ENCODE measurements at places on chromosomes 6 and 20.

- no peak for DNase-seq
These were observed 40.8 kb downstream of the ZFAND3 start for GRCh38 chr6:37860226-37860839.

- DNase-seq, result no peak
These were observed 78.5 kb downstream of the NFATC2 start for GRCh38 chr20:51463998-51464397.

DNA sequence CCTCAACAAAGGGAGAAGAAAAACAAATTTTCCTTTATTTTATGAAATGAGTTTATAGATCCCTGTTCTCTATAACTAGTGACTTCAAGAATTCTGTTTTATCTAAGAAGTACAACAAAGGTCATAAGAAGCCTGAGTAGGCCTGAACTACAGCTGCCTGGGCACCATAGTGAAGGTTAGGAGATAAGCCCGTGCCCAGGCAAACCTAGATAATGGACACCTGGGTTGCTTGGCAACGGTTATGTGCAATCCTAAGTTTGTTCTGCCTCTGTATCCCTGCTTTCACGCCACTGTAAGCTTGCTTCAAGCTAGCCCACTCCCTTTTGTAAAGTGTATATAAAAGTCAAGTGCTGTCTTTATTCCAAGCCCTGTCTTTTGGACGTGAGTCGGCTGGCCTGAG lies 23.2 kb downstream of the SCGN start:
- no peak for DNase-seq

- no peak for DNase-seq
These were observed 156.2 kb downstream of the QKI start for GRCh38 chr6:163570579-163571231.

- no peak for DNase-seq
These were observed 44.3 kb upstream of the IRF4 start for GRCh38 chr6:347232-347631.

DNA sequence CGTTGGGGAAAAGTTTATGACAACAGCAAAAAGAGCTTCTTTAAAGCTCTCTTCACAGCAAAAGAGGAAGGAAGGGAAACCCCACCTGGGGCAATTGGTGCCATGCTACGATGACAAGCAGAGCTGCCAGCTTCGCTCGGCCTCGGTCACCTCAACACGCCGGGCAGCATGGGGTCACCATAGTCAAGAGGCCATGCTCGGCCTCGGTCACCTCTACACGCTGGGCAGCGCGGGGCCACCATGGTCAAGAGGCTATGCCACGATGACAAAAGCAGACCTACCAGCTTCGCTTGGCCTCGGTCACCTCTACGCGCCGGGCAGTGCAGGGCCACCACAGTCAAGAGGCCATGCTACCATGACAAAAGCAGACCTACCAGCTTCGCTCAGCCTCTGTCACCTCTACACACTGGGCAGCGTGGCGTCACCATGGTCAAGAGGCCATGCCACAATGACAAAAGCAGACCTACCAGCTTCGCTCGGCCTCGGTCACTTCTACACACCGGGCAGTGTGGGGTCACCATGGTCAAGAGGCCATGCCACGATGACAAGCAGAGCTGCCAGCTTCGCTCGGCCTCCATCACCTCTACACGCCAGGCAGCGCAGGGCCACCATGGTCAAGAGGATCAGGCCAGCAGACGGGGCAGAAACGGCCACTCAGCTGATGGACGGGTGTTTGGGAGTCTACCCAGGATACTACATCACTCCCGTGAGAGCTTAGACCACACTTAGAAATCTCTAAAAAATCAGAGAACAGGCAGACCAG lies 12.1 kb downstream of the APMAP start:
- no peak for DNase-seq

- peak; percentile 48 for DNase-seq
These were observed 133.9 kb downstream of the ZDHHC14 start for GRCh38 chr6:157514659-157515496.

GRCh38 chr6:3244003-3244831 lies 14.5 kb upstream of the PSMG4 start:
- no peak for DNase-seq

DNA sequence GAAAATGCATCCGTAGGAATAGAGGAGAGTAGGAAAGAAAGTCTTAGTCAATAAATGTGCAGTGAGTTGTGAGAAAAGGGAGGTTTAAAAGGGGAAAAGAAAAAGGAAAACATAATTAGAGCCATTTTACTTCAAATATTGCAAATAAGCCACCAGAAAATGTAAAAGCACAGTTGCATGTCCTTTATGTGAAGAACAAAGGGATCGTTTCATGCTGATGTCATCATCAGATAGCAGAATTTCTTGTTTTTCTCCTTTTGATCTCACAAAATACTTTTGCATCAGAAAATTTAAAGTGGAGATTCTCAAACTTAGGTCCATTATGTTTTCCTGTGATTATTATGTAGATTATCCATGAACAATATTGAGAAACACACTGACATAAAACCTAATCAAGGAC lies 166.7 kb downstream of the HAO1 start:
- peak; percentile 28 for DNase-seq

DNA sequence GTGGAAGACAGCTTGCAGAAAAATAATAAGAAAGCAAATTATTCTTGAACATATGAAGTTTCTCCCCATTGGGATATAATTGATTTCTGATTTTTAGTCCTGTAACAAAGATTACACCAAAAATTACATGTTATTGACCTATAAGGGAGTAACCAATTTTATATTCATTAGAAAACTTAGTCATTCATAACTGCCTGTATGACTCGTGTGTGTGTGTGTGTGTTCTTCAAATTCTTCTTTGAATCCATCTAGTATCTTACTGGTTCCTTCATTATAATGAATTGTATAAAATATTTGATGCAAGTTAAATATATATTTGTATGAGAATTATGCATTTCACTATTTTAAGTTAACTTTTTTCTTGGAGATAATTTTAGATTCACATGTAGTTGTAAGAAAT lies 310.4 kb downstream of the HAO1 start:
- DNase-seq, result peak; percentile 12

GRCh38 chr6:56293781-56294180 lies 46.4 kb upstream of the COL21A1 start:
- no peak for DNase-seq

- DNase-seq, result no peak
These were observed 268.6 kb downstream of the ERMARD start for GRCh38 chr6:170019818-170020583.

DNA sequence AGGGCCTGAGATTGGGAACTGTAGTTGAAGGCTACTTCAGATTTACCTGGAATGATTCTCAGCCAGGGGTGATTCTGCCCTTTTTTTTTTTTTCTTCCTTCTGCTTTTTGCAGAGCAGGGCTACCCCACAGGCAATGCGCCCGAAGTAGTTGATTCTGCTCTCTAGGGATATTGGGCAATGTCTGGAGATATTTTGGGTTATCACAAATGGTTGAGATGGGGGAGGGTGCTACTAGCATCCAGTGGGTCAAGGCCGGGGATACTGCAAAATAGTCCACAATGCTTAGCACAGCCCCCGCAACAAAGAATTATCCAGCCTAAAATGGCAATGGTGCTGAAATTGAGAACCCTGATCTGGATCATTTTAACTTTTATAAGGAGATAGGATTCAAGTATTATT lies 71.2 kb upstream of the ZMYND8 start:
- DNase-seq, result no peak

GRCh38 chr6:151089978-151090377 lies 149.8 kb upstream of the AKAP12 start:
- no peak for DNase-seq

DNA sequence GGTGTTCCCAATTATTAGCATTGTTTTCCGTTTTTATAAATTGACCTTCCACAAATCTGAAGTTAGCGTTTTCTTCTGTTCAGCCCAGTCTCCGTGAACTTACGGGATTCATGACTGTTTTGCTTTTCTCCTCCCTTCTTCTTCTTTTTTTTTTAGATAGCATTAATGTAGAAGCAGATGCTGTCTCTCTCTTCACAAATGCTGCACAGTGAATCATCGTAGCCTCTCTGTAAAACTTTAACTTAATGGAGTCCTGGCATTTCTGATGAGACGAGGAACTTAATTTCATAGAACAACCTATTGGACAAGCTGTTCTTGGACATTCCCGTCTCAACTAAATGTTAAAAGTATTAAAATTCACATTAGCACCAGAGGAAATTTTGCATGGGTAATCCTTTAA lies 138.0 kb upstream of the EEF1E1 start:
- DNase-seq, result no peak

DNA sequence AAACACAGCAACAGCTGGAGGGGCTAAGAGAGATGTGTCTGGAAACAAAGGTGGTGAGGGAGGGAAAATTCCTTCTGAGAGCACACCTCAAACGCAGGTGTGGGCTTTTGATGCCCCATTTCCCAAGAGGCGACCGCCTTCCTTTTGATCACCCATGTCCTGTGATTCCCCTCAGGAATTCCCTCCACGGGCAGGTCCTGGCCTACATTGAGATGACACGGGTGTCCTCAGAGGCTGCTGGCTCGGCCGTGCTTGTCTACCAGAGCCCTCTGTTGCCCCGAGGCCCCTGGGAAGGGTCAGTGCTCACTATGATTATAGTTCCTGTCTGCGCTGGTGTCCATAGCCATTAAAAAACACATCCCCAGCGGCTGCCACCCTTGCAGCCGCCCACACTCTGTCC lies 242.6 kb downstream of the TFAP2C start:
- DNase-seq, result no peak

Measured in mammary epithelial cell (primary cell).